ENCODE measurements at places on chromosomes 16 and 17.
A peak's percentile ranks its signal among the peaks of the same experiment; 100 is the strongest.

DNA sequence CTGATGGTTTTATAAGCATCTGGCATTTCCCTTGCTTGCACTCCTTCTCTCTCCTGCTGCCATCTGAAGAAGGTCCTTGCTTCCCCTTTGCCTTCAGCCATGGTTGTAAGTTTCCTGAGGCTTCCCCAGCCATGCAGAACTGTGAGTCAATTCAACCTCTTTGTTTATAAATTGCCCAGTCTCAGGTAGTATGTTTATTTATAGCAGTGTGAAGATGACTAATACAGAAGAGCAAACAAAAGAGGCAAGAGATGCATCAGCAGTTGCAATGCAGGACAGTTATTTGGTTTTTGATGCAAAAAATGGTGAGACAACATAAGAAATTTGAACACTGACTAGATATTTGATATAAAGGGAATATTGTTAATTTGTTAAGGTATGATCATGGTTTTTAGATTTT is 16.8 kb downstream of the TMEM100 start:
- DNase-seq: no peak

DNA sequence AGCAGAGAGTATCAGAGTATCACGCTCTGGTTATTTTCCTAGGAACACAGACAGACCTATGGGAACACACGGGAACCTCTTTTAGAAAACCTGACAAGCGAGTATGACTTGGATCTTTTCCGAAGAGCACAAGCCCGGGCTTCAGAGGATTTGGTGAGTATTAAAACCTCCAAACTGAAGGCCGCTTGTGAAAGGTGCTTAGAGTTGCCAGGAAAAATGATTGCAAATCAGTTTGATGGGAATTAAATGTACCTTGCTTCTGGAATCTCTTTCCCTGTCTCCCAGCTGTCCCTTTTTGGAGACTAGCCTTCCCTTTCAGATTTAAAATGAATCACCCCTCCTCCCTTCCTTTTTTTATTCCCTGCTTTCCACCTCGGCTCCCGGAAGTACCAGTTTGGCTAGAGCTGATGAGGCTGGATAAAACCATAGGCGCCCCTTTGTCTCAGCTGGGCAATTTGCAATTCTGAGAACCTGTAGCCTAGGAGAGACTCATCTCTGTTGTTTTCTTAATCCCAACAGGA is 27.3 kb downstream of the KAT7 start:
- no peak for DNase-seq

DNA sequence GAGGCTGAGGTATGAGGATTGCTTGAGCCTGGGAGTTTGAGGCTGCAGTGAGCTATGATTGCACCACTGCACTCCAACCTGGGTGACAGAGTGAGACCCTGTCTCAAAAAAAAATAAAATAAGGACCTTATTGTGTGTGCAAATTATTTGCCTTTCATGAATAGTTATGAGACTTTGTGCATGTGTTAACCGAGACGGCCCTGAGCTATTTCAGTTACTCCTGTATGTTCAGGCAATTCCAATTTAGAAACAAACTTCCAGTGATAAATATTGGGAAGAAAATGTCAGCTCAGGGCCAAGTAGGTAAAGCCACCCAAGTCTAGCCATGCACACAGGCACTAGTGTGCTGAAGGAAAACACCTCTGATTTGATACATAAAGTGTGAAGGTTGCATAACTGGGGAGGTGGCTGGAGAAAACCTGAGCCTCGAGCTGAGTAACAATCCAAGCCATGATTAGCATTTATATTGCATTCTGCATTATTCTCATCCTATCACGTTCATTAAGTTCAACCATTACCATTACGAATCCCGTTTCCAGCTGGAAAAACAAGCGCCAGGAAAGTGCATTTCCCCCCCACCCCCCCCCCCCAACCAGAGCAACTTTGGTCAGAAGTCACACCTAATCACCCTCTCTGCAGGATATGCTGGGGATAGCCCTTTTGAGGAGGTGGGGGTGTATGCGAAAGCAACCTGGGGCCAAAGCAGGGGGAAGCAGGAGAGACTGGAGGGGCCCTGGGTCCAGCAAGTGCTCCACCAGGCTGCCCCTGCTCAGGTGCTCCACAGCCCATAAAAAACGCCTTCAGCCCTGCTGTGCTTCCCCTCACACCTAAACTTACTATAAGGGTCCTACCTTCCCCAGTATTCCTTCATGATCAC is 18.6 kb upstream of the ENDOV start:
- no peak for DNase-seq

DNA sequence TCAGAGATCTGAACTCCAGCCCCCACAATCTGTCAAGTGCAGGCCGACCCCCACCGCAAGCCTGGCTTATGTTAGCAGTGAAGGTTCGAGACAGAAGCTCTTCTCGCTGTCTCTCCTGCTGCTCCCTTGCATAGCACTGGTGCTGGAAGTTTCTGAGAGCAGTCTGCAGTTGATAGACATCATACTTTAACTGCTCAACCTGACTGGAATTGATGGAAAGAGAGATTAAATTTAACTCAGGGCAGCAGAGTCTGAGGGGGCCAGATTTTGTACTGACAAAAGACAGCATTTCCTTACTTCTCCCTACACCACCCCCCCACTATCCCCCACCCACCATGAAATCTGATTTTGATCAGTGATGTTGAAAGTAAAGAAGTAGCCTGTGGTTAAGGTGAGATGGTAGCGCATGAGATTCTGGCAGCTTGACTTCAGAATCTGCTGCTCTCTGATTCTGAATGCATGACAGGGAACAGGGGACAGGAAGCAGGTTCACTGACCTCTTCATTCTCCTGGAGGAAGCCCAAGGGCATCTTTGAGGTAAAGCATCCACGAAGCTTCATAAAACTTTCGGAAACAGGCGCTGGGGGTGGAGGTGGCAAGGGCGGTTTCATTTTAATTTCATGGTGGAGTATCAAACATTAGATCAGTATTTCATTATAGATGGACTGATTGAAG is 44.3 kb upstream of the TMEM97 start:
- no peak for DNase-seq

DNA sequence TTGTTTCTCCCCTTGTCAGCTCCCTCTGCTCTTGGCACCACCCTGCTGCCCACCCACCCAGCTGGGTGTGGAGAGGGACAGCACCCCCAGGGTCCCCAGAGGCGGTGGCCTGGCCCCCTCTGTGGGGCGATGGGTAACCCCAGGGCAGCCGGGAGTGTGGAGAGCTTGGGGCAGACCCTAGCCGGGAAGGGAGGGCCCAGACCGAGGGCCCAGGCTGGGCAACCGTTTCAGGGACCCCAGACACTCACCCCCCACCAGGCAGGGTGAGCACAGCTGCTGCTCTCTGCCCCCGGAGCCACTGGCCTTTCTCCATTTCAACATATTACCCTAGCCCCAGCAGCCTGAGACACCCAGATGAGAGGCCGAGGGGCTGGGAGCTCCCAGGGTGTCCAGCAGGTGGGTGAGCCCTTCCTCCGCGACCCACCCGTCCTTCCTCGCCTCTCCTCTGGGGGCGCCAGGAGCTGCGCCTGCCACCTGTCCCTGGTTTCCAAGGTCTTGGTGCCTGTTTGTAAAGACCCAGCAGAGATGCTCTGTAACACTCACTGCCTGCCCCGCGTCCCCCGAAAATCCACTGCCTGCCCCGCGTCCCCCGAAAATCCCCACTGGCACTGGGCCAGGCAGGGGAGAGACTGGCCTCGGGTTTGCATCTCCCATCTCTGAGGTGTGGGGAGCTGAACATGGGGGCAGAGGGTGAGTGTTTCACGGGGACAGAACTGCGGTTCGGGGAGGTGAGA is 45.4 kb downstream of the BAHCC1 start:
- peak; percentile 83 for DNase-seq

GRCh38 chr17:49074851-49075540 is 57.6 kb upstream of the B4GALNT2 start:
- DNase-seq: no peak

- no peak for DNase-seq
Measured at GRCh38 chr16:11634312-11634711, 33.9 kb upstream of the SNN start.

GRCh38 chr16:89118361-89119165 is 24.9 kb downstream of the ACSF3 start:
- DNase-seq: no peak

- DNase-seq: no peak
Measured at GRCh38 chr16:61681124-61681523, 355.1 kb downstream of the CDH8 start.

DNA sequence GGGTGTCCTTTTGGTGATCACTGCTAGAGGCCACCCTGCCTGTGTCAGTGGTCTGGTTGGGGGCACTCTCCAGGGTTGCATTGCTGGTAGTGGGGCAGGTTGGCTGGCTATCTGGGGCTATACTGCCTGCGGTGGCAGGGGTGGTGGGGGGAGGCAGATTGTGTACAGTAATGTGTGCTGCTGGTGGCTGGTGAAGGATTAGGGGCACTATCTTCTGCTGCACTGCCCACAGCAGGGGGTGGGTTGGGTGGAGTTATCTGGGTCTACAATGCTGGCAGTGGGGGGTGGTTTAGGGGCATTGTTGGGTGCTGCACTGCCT is 204.0 kb upstream of the WSB1 start:
- DNase-seq: no peak

GRCh38 chr17:65662196-65662595 is 100.7 kb upstream of the AXIN2 start:
- no peak for DNase-seq

DNA sequence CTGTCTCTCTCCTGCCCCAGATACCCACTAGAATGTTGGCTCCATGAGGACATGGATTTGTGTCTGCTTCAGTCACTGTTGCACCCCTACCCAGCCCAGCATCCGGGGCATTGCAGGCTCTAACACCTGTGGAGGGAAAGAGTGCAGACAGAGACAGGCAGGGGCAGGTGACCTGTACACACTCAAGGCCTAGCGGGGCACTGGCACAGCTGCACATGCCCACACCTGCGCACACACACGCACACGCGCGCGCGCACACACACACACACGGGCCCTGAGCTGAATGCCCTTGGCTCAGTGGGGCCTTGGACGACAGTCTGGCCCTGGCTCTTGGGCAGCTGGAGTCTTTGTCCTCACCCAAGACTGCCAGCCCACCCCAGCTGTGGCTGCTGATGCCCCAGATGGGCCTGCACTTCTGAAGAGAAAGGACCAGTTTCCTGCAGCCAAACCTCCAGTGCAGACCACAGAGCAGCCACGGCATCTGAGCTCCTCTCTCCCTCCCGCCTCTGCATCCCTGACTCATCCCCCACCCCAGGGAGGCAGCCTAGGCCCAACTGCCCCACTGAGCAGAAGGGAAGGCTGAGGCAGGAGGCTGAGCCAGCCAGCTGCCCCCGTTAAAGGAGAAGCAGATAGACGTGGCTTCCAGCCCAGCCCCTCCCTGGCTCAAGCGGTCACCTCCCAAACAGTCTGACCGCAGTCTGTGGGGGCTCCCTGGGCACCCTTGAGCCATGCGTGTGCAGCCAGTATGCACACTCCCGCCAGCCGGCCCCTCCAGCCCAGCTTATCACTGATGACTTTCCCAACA is 12.3 kb upstream of the RAI1 start:
- no peak for DNase-seq

DNA sequence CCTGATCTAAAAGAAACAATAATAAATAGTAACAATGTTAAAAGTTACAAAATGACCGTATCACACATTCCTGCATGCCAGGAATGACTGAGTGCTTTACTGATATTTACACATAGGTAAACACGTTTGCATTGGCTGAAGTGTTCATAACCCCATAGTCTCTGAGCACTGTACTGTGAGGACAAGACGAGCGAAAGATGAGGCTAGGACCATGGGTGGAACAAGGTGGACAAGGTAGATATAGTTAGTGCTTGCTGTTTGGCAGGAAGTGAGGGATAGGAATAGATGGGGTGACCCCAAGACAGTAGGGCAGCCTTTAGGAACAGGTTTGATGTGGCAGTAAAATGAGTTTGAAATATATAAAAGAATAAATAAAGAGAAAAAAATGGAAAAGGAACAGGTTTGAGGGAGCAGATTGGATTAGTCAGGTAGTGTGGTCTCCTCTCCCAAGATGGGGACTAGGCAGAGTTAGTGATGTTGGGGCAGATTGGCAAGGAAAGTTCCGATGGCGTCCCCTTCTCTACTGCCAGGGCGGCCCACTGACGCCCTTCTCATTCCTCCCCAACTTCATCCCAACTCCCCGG is 452 bp upstream of the E2F4 start:
- no peak for DNase-seq

GRCh38 chr16:74297145-74297665 is 591 bp downstream of the PSMD7 start:
- DNase-seq: no peak

DNA sequence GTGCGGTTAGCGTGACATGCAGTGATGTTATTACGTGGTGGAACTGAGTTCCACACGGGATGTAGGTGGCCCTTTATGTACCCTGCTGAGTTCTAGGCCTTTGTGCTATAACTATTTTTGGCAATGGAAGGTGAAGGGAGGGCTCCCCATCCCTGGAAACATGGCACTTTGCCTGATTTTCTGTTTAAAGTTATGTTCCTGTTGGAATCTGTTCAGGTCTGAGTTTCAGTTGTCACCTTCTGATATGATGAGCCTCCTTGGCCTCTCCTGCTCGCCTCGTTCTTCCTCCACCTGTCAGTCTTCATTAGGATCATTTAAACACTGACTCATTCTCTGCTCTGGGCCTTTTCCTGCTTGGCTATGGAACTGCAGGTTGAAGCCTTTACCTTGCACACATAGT is 200.6 kb downstream of the FTO start:
- DNase-seq: no peak

DNA sequence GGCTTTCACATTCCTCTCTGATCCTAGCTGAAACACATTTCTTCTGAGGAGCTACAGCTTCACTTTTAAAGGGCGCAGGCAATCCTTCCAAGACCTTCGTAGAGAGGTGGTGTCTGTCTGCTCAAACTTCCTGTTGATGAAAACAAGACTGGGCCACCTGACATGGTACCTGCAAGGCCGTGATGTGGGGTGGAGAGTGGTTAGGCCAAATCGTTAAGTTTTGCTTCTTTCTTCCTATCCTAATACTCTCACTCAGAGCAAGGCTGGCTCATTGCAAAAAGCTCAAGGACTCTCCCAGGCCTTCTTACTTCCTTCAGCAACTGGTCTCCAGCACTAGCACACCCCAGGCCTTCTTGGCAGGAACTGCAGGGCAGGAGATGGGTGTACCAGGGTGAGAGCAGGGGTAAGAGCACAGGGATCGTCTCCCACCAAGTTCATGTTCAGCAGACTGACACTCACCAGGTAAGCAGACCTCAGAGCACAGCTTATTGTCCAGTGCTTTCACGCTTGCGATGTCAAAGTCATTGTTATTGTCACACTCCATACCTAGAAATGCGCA is 10.9 kb upstream of the FOXJ1 start:
- no peak for DNase-seq
